ENCODE measurements at places on chromosomes 6 and 20. TPM values are rescaled to one million over a fixed set of nuclear protein-coding genes. Genes with fewer than 3 reads are reported as not detected.

GGTLC1 gene
- total RNA-seq, result not detected

IP6K3 gene
- total RNA-seq, result not detected

CST2 gene
- not detected for total RNA-seq

SKIC2 gene
- total RNA-seq, result 48.2 TPM

TSBP1 gene
- total RNA-seq, result not detected

HFE gene
- 5.5 TPM for total RNA-seq

PGM3 gene
- 84.3 TPM for total RNA-seq
